RKO (cell line): ENCODE measurements at places on chromosomes 12 and 14.

GRCh38 chr12:1619587-1619986 lies 9.4 kb upstream of the WNT5B start:
- DNase-seq, result no peak

GRCh38 chr12:10501030-10501429 lies 4.7 kb upstream of the EIF2S3B start:
- peak; percentile 25 for DNase-seq

GRCh38 chr12:69388371-69388770 lies 28.8 kb downstream of the YEATS4 start:
- DNase-seq, result peak; percentile 78

DNA sequence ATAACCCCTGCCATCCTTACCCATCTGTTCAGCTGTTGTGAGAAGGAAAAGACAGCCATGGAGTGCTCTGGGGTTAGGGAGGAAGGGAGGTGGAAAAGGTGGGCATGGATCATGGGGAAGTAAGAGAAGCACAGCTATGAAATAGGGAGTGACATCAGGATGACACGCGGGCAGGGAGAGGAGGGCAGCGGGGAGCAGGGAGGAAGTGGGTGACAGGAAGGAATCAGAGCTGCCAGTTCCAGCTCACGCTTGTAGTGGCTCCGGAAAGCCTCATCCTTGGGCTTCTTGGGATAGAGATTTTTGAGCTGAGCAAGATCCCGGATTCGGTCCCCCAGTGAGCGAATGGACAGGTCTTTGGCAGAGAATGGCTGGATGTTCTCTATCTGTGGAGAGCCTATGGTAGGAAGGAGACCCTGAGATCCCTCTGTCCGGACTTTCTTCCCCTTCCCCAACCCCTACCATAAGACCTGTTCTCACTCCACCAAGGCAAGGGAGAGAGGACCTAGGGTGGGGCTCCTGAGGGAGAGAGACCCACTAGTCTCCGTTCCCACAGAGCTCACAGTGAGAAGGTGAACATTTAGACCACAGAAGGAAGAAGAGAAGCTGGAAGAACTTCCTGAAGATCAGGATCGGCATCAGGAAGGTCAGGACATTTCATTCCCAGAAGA lies 10.3 kb downstream of the NAB2 start:
- peak; percentile 40 for DNase-seq

DNA sequence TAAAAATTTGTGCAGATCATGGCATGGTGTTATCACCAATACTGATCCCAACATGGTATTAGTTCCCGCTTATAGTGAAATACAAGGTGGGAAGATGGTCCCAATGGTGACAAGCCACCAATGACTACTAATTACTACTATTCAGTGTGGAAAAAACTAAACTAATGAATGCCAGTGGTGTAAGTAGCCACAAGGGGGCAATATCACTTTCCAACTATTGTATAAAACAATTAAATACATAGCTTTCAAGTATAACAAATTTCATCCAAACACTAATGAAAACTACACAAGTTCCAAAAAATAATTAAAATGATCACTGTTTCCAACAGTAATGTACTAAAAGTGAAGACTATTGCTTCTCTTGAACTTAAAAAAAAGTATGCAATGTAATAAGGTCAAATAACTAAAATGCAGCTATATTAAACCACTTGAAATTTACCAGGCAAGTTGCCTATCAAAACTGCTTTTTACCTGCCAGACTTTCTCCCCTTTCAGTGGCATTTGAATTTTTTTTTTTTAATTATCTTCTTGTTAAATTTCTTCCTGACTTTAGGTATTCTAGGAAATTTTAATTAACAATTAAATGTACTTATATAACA lies 58.0 kb downstream of the PAPLN start:
- peak; percentile 60 for DNase-seq

DNA sequence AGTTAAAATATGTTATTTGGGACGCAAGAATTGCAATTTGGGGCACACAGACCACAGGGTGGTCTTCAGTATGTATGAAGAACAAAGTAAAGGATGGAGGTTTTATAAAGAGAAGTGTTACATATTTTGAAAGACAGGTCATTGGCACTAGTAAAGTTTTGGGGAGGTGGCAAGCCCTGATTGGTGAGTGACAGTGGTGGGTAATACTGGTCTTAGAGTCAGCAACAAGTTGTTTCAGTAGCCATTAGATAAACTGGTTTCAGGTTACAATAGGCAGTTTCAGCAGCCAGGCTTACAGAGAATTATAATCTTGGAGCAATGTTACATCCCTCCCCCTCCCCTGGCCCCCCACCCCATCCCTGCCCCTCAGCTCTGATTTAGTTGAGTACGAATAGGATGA lies 17.5 kb downstream of the MARK3 start:
- DNase-seq, result peak; percentile 64

DNA sequence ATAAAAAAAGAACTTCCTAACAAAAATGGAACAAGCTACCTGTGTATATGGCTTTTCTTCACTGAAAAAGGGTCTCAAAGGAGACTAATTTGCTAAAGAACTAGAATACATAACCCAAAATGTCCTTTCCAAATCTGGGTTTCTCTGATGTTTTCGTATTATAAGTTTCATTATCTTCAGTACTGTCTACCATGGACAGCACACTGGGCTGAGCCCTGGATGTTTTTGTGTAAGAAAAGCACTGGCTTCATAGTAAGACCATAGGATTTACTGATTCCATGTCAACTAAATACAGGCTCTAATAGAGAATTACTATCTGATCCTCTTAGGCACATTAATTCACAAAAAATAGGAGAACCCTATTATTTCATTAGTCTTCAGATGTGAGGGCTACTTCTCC lies 94.3 kb upstream of the GPHB5 start:
- no peak for DNase-seq

- peak; percentile 8 for DNase-seq
Observed at GRCh38 chr12:15209782-15210181, 11.4 kb downstream of the RERG start.

- DNase-seq, result no peak
Observed at GRCh38 chr14:74934476-74935359, 11.7 kb upstream of the RPS6KL1 start.

- no peak for DNase-seq
Observed at GRCh38 chr14:72026536-72026935, 94.3 kb downstream of the RGS6 start.

DNA sequence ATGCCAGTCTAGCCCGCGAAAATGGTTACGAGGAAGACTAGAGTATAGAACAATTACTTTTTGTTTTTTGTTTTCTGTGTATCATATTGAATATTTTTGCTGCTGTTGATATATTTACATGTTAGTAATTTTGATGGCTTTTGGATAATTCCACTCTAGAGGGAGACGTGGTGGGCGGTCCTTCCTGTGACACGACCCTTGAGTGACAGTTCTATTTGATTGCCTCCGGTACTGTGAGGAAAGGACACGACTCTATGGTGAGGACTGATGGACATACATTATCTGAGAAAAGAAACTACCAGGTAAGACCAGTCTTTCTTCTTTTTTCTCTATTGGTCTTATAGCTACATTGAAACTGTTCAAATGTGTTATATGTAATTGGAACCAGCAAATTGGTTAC lies 34.7 kb downstream of the CNOT2 start:
- no peak for DNase-seq

- DNase-seq, result no peak
Observed at GRCh38 chr14:79967001-79967400, 244.3 kb downstream of the DIO2 start.

GRCh38 chr14:91032248-91032647 lies 28.2 kb downstream of the RPS6KA5 start:
- no peak for DNase-seq

DNA sequence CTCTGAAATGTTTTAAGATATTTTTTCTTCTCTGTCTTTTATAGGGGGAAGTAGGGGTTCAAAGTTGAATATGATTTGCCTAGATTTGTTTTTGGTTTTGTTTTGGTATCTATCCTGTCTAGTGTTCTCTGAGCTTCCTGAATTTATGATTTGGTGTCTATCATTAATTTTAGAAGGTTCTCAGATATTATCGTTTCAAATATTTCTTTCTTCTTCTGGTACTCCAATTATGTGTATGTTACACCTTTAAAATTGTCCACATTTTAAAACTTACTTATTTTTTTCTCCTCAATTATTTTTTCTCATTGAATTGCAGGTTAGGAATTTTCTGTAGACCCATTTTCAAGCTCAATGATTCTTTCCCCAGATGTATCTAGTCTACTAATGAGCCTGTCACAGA lies 13.8 kb upstream of the DCN start:
- DNase-seq, result no peak

DNA sequence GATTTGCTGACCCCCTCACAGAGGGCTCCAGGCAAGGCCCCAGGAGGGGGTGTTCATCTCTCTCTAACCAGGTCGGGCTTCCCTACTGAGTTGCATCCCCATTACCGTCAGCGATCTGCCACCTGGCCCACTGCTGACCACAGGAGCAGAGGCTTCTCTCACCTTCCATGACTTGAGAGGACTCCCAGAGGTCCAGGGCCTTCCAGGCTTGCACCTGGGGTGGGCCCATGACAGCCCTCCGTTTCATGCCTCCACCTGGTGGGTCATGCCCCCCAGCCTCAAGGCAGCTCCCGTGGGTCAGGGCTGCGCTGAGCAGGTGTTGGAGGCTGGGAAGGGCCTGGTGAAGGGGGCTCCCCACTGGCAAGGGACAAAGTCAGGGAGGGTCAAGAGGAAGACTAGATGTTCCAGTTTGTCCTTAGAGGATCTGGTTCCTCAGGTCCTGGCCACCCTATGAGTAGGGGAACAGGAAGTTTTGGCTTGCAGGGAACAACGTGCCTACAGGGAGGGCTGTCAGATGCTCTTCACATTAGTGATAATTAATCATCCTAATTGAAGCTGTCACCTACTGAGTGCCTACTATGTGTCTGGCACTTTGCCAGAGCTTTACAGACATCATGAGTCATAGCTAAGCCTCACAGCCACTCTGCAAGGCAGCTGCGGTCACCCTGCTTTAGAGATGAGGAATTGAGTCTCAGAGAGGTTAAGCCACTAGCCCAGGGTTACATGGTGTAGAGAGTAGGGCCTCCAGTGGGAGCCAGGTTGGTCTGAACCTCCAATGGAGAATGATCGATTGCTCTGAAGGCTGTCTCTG lies 13.8 kb downstream of the NFKBIA start:
- DNase-seq, result peak; percentile 81
